ENCODE measurements at places on chromosomes 4 and X. TPM values are rescaled to one million over a fixed set of nuclear protein-coding genes. Genes with fewer than 3 reads are reported as not detected.
A peak's percentile ranks its signal among the peaks of the same experiment; 100 is the strongest.

- no peak for DNase-seq
Observed at GRCh38 chr4:186604124-186604807, 48.9 kb upstream of the MTNR1A start.

IGSF1 gene
- total RNA-seq, result not detected

GRCh38 chr4:83850435-83850834 lies 314.5 kb downstream of the GPAT3 start:
- DNase-seq, result no peak

CHRDL1 gene
- not detected for total RNA-seq

CENPVL1 gene
- not detected for total RNA-seq

DNA sequence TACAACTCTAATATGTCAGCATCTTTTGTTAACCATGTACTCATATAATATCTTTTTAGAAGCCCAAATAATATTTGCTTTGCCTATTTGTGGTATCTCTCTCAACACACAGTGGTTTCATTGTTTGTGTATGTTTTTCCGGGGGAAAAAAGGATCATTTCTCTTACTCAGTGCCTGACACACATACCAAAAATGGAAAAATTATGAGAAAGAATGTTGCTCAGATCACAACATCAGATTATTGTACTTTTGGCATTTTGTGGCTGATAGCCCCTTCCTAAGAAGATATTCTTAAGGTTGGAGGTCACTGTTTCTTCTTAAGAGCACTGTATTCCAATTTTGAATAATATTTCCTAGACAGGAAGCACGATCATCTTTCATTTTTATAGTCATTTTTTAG lies 93.6 kb downstream of the PDLIM5 start:
- DNase-seq, result peak; percentile 83

- no peak for DNase-seq
Observed at GRCh38 chr4:76610751-76611547, 175.9 kb downstream of the SHROOM3 start.
